NCI-H524 (cell line): ENCODE measurements at places on chromosomes 7 and 10.

DNA sequence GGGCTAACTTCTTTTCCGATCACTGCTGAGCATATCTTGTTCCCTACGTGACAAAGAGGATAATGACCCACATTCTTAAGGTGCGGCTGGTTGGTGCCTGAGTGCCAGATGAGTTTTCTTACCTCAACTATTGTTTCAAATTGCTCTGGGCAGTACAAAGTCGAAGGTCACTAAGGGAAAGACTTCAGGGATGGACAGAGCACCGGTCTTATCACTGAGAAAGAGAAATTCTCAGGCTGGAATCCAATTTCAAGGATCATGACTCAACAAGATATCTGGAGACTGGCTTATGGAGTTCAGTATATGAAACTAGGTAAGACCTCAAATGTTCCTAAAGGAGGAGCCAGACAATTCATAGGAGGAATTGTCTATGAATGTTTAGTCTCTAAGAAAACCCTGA is 780.3 kb downstream of the SUGCT start:
- no peak for DNase-seq

GRCh38 chr7:8109196-8110022 is 140.8 kb downstream of the GLCCI1 start:
- DNase-seq = no peak

GRCh38 chr10:72697716-72698115 is 5.8 kb downstream of the MCU start:
- no peak for DNase-seq

GRCh38 chr7:39674406-39674805 is 51.0 kb downstream of the RALA start:
- no peak for DNase-seq

DNA sequence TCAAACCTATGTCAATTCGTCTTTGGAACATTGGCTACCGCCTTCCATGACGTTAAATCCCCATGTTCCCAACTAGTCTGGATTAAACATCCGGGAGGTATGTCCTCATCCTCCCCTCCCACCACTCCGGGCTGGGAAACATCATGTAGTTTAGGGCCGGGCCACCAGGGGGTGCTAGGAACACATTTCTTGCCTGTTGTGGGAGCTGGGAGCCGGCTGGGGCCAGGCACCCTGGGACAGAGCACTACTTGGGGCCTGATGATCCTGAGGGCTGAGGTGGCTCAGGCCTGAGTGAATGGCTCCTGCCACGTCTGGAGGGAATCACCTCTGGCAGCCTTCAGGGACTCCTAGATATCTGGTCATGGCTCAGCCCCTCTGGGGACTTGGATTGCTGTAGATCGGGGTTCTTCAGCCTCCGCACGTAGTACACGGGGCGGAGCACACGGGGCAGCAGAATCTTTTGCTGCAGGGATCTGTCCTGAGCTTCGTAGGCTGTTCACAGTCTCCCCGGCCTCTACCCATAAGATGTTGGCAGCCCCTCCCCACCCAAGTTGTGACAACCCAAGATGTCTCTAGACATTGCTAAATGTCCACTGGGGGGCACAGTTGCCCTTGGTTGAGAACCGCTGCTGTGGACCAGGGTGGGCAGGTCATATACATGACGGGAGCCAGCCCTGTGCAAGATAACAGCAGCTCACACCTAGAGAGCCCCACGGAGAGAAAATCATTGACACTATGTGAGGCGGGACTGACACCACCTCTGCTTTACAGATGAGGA is 141.2 kb upstream of the ZNF716 start:
- DNase-seq = no peak

GRCh38 chr7:36278620-36279172 is 111.0 kb upstream of the ANLN start:
- DNase-seq = peak; percentile 91

GRCh38 chr7:43198599-43199090 is 86.2 kb downstream of the HECW1 start:
- no peak for DNase-seq

GRCh38 chr10:35331894-35332640 is 4.2 kb upstream of the CCNY start:
- no peak for DNase-seq

DNA sequence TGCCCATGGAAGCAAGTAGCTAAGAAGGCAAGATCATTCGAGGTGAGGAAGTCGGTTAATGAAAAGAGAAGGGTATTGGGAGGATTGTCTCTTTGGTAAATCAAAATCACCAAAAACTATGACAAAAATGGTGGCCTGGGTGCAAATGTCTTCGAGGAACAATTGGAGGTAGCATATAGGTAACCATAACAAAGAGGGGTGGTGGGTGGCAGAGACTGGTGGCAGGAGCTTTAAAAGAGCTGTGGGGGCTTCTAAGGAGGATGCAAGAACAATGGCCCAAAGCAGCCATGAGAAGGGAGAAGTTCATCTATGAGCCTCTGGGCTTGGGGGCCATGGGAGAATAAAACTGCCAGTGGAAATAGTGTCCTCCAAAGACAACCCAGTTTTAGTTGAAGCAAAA is 172.2 kb upstream of the PDE1C start:
- no peak for DNase-seq

- DNase-seq = no peak
Measured at GRCh38 chr10:59823751-59824150, 70.5 kb upstream of the MRLN start.

DNA sequence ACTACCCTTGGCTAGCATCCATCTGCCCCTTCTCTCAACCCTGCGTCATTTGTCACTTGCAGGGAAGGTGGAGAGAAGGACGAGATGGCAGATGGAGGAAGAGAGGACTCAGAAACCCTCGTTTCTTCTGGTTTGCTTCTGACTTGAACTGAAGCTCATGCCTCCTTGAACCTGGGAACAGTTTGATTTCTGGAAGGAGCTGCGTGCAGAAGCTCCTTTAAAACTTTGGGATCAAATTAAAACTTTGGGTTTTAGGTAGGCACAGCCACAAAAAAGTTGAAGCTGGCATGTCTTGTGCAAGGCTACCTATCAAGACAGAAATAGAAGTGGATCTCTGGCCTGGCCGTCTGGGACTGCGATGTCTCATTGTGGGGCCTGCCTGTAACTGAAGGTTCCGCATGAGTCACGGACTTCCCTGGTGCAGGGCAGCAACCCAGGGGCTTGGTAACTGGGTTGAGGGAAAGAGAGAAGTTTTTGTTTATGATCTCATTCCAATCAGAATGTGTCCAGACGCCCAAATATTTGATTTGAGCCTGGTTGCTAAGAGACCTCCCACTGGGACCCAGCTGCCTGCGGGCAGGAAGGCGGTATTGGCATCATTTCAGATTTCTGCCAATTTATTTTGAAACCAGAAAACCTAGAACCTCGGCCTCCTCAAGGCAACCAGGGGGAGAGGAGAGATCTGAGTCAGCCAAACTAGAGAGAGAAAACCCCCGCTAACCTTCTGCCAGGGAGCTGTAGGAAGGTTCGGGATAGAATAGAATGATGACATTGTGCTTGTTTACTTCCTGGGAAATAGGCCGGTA is 15.8 kb upstream of the CAMK1D start:
- no peak for DNase-seq

- no peak for DNase-seq
Measured at GRCh38 chr7:14833707-14834106, 68.8 kb downstream of the DGKB start.

DNA sequence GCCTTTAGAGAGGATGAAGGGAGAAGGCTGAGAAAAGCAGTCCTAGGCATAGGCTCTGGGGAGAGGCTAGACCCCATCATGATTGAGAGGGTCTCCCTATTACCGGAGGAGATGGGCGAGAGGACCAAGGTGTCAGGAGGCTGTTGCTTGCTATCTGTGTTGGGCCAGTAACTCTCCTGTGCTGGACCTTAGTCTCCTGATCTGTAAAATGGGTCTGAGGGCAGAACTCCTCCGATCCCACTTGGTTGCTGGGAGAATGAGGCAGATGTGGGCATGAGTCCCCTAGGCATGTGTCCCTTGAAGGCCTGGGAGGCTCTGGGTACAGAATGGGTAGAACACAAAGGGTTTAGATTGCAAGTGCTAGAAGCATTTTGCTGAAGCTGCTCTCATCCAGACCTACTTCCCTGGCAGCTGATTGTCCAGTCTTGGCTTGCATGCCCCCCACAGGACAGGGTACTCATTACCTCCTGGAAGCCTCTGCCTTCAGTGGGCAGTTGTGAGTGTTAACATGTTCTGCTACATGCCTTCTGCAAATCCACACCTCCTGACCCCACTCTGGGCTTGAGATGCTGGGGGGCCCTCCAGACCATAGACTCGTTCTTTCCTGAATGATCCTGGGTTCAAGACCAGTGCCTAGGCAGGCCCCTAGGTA is 4.4 kb downstream of the ZMIZ1 start:
- no peak for DNase-seq

DNA sequence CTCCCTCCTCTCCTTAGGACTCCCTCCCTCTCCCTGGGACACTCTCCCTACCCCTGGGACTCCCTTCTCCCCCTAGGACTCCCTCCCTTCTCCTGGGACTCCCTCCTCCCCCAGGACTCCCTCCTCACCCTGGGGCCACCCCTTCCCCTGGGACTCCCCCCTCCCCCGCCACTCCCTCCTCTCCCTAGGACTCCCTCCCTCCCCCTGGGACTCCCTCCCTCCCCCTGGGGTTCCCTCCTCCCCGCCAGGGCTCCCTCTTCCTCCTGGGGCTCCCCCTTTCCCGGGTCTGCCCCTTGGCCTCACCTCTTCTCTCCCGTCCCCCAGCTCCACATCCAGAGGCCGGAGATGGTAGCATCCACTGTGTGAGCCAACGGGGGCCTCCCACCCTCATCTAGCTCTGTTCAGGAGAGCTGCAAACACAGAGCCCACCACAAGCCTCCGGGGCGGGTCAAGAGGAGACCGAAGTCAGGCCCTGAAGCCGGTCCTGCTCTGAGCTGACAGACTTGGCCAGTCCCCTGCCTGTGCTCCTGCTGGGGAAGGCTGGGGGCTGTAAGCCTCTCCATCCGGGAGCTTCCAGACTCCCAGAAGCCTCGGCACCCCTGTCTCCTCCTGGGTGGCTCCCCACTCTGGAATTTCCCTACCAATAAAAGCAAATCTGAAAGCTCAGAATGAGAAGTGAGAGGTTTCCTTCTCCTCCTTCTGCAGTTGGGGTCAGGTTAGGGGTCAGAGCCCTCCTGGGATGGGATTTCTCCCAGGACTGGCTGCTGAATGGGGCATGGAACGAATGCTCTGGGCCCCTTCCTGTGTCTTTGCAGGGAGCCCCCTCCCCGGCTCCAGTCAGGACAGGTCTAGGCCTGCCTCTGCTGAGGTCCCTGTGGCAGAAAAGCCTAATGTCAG is 1.4 kb upstream of the MUC17 start:
- no peak for DNase-seq

- DNase-seq = no peak
Measured at GRCh38 chr7:116674508-116675173, 2.6 kb downstream of the MET start.

DNA sequence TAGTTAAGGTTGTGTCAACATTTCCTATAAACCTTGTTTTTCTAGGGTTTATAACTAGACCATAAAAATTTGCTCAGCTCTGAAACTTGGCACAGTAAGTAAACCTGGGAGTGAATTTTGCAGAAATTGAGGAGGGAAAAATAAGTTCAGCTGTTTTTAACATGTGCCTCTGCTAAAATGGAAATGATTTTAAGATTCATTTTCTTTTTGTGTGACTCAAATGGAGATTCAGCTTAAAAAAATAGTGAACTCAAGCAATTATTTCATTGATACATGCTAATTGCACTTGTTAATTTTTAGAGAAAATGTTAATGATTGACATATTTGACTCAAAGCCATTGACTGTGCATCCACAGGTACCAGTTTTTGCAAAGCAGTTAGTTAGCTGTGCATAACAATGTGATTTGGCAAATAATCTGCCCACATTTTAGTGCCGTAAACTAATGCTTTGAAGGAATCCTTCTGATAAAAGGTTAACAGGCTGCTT is 68.5 kb upstream of the ZNF438 start:
- no peak for DNase-seq

- no peak for DNase-seq
Measured at GRCh38 chr10:120508966-120509365, 51.9 kb downstream of the PLPP4 start.

DNA sequence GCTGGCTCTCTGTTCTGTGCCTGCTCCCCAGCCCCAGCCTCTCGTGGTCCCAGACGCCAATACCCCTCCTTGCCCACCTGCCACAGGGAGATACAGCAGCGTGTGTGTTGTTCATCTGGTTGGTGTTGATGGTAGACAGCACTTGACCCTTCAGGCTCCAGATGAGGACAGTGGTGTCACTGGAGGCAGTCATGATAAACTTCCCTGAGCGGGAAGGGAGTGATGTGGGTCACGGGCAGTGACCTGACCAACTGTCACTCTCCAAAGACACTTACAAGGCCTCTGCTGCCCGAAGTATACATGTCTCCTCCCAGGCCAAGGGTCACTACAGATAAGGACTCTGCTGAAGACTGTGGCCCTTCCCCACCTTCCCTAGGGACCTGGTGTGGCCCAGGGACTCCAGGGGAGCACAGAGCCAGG is 5.6 kb downstream of the TBL2 start:
- DNase-seq = no peak

DNA sequence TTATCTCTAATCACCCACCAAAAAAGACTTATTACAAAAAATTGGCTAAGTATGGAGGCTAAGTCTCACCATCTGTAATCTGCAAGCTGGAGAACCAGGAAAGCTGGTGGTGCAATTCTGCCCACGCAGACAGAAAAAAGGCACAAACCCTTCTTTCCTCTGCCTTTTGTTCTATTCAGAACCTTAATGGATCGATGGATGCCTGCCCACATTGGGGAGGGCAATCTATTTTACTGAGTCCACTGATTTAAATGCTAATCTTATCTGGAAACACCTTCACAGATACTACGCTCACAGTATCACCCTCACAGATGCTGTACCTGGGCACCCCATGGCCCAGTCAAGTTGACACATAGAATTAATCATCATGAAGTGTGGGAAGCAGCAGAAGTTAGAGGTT is 10.2 kb downstream of the IGFBP3 start:
- no peak for DNase-seq
